ENCODE measurements at places on chromosomes 7 and 10.

DNA sequence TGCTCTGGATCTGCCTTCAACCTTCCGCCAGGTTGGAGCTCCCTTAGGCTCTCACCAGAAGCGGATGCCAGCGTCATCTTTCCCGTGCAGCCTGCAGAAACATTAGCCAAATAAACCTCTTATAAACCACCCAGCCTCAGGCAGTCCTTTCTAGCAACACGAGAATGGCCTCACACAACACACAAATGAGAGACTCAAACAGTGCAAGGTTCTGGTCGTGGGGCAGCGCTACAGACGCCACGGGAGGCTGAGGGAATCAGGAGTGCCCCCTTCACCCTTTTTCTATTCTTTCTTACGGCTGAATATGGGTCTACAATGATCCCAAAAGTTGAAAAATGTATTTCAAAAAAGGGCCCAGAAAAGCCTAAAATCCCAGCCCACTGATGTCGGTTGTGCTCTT, 96.4 kb downstream of the FOXL3 start:
- no peak for DNase-seq

GRCh38 chr10:7084280-7085005, 326.4 kb downstream of the SFMBT2 start:
- no peak for DNase-seq

GRCh38 chr7:90407484-90407821, 4.2 kb downstream of the CLDN12 start:
- no peak for DNase-seq

DNA sequence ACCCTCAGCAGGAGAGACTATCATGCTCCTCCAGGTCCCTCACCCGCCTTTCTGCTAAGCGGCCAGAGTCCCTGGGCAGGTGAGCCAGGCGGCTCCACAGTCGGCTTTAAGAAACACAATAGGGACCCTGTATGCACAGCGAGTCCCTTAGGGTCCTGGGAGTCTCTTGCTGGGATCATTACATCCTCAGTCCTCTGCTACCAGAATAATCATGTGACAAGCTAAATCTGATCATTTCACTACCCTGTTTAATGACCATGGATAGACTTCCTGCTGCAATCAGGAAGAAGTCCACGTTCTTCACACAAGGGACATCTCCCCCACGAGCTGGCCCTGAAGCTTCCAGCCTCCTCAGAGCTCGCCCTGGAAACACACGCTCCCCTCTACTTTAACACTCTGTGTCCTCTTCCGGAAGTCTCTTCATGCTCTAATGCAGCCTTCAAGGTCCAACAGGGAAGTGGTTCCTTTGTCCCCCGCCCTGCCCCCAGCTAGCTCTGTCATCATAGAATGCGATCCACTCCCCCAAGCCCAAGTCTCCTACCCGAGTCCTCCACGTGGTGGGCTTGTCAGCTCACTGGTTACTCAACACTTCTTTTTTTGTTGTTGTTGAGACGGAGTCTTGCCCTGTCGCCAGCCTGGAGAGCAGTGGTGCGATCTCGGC, 101.5 kb downstream of the RNF216 start:
- no peak for DNase-seq

DNA sequence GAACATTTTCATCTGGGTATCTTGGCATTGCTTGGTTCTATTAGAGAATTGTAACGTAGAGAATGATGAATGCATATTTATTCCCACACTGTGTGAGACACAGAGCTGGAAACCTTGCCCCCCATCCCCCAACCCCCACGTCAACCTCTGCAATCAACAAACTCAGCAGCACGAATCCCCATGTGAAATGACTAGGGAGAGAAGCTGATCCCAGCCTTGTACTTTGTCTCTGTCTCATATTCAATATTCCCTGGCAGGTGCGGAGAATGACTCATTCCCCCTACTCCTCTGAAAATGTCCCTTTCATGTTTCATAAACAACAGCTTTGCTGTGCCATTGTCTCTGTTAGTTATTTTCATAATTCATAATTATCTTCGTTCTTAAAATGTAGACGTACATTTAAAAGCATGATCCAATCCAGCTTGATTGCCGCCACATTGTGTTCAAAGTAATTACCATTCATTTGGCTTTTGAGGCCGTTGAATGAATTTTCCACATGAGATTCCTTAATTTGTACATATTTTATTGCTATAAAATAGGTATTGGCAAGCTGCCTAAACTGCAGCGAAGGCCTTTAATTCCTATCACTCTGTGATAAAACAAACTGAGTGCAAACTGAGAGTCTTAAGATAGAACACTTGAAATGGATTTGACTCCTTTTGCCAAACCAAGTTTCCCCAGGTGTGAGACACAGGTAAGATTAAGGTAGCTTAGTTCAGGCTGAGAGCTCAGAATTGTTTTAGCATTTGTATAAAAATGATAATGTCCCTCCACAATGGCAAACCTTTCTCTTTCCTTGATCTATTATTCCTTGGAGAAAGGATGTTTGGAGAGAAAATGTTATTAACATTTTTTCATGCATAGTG, 920.2 kb downstream of the TYW1 start:
- no peak for DNase-seq

- DNase-seq, result no peak
Measured at GRCh38 chr7:139916717-139917395, 87.8 kb downstream of the TBXAS1 start.

GRCh38 chr7:138967159-138967558, 14.0 kb downstream of the KIAA1549 start:
- DNase-seq, result no peak

- no peak for DNase-seq
Measured at GRCh38 chr7:96636979-96637378, 72.7 kb downstream of the SEM1 start.

DNA sequence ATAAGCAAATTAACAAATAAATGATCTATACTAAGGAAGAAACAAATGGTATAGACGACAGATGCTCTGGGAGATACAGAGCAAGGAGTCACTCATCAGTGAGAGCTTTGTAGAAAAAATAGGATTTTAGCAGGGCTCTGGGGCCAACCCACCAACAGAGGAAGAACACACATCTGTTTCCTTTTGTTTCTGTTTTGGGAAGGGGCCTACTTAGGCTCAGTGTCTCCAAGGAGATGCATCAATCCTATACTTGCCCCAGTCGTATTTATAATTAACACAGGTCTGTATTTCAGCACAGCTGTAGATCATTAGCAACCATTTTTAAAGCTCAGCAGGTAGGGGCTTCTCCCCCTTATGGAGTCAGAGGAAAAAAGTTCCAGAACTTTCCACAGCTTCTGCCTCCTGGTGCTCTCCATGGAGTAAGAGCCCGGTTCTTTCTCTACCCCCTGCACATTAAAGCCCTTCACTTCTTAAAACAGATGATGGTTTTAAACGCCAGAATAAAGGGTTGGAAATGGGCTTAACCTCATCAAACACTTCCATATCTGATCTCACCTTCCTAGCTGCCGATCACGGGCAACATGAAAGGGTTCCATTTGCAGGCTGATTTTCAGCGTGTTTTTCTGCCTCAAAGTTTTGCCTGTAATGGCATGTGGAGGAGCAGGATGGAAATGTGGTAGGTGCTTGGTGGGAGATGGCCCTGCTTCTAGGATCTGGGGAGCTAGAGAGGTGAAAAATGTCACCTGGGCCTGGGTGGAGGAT, 291.7 kb downstream of the TCF7L2 start:
- DNase-seq, result no peak

GRCh38 chr7:45258533-45259226, 101.1 kb downstream of the RAMP3 start:
- no peak for DNase-seq

GRCh38 chr10:125983161-125983560, 86.8 kb downstream of the FANK1 start:
- no peak for DNase-seq

GRCh38 chr7:9181356-9181755, 747.9 kb downstream of the NXPH1 start:
- no peak for DNase-seq

- no peak for DNase-seq
Measured at GRCh38 chr10:21329995-21330627, 195.4 kb downstream of the SKIDA1 start.

DNA sequence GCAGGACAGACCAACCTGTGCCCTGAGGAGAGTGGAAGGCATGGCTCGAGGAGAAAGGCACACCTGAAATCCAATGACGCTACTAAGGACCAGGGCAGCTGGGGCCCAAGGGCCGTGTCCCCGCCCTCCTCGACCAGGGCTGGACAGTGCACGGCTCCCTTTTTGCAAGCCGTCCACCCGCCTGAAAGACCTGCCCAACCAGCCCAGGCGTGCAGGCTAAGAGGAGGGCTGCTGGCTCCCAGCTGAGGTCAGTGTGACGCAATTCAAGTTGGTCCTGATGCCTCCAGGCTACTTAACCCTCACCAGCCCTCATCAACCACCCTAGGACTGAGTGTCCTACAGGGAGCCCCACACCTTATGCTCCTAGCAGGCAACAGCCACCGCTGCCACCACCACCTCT, 69.3 kb downstream of the DLG5 start:
- DNase-seq, result no peak

DNA sequence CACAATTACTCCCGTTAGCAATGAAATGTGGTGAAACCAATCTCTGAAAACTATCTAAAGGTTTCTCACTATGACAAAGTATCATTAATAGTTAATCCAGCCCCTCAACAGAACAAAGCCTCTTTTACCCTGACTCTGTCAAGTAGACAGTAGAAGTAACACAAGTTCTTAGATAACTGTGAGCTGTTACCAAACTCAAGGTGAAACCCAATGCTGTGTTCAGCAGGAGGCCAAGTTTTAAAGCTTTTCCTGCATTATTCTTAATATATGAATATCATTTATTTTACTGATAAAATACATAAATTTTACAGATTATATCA, 109.1 kb downstream of the SRPK2 start:
- no peak for DNase-seq

DNA sequence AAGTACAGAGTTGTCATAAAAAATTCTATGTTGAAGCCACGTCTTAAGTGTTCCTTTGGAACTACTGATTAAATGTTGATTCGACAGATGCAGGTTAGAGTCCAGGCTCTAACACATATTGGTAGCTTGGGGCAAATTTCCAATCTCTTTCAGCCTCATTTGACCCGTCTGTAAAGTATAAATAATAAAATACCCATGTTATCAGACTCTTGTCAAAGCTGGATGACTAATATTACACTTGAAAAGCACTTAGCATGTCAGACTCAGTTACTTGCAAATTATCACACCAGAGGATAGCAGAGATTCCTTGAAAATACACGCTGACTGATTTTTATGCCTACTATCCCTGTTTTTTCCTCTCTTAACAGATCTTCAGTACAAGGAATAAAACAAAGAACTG, 18.1 kb upstream of the MACC1 start:
- DNase-seq, result no peak

DNA sequence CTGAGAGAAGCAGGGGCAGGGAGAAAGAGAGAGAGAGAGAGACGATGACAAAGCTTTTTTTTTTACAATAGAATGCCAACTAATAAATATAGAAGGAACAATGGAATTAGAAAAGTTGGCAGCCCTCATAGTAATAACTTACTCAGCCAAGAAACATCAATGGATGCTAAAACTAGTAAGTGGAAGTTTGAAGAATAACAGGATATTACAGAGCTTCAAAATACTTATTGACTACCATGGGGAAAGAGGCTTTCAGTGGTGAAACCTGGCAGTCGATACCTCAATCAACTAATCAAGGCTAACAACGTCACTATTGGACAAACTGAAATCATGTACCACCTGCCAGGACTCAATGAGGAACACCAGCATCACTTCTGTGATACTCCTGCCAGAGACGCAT, 100.5 kb upstream of the LRRC4 start:
- no peak for DNase-seq
